ENCODE measurements at places on chromosomes 5 and 9.

- peak; percentile 14 for DNase-seq
Observed at GRCh38 chr5:91499943-91500531, 116.9 kb upstream of the ARRDC3 start.

- DNase-seq, result peak; percentile 2
Observed at GRCh38 chr5:136062366-136063274, 33.8 kb downstream of the TGFBI start.

DNA sequence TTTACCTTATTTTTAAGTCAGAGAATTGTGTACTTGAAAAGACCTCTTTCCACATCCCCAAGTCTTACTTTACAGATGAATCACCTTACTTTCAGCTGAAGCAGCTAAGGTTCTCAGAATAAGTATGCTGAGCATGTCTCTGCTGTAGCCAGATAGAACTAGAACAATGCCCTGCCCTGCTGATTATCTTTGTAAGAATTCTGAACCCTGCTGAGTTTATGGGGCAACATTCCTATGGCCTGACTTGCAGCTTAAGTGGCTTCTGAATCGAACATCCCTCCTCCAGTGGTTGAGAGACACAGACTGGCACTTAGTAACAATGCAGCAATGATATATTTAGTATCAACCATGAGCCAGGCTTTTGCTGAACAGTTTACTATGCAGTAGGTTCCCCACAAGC lies 592.0 kb upstream of the WWC1 start:
- no peak for DNase-seq

DNA sequence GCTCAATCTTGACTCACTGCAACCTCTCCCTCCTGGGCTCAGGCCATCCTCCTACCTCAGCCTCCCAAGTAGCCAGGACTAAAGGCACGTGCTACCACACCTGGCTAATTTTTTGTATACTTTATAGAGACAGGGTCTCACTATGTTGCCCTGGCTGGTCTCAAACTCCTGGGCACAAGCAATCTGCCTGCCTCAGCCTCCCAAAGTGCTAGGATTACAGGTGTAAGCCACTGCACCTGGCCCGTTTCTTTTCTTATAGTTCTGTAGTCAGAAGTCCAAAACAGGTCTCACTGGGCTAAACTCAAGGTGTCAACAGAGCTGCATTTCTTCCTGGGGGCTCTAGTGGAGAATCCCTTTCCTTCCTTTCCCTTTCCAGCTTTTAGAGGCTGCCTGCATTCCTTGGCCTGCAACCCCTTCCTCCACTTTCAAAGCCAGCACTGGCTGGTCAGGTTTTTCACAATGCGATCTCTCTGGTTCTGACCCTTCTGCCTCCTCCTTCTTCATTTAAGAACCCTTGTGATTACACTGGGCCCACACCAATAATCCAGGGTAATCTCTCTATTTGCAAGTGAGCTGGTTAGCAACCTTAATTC lies 16.3 kb downstream of the IRF1 start:
- DNase-seq, result no peak

DNA sequence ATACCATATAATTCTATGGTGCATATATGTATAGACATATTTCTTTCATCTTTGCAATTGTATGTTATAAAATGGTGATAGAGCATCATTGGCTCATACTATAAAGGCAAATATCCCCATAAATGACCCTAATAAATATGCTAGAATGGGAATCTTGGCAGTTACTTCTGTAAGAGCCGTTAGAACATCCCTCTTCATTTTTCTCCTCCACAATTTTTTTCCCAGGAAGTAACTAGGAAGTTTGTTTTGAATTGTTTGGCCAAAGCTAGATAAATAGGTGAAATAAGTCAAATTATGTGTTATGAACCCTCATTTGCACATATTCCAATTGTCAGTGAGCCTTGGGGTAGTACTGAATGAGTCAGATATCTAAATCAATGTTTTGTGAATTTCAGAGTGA lies 209.9 kb downstream of the ADAMTSL1 start:
- no peak for DNase-seq

DNA sequence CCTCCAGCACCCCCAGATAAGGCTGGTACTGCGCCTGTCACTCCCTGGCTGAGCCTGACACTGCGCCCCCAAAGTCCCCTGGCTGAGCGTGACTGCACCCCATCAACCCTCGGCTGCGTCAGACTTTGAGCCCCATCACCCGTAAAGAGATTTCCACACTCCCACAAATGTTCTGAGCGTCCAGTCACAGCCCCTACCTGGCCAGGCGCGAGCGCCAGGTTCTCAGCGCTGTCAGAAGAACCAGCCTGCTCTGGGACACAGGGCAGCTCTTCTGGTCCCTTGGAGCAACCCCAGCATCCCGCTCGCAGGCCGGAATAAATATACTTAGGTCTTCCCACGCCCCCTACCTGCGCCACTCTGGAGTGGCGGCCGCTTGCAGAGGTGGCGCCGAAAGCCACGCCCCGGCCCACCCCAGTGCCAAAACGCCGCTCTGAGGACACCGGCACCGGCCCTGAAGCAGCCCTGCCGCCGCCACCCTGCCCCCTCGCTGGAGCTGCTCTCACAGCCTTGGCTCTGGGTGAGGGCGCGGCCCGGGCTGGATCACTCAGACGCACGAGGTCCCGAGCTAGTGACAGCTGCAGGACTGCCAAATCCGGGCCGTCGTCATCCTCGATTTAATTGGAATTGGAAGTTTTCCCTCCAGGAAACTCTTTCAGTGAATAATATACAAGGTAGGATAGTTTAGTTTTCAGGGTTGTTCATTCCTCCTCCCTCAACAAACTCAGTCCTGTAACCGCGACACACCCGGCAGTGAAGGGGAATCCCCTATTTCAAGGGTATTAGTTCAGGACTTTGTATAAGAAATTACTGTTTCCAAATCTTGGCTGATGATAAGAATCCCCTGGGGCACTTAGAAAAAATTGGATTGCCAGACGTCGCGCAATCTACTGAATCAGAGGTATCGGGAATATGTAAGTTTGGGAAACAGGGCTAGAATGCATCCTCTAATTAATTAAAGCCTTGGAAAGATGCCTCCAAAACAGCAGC lies 1.2 kb upstream of the CEMIP2 start:
- DNase-seq, result peak; percentile 78

GRCh38 chr5:58048954-58049353 lies 410.9 kb downstream of the PLK2 start:
- DNase-seq, result no peak

DNA sequence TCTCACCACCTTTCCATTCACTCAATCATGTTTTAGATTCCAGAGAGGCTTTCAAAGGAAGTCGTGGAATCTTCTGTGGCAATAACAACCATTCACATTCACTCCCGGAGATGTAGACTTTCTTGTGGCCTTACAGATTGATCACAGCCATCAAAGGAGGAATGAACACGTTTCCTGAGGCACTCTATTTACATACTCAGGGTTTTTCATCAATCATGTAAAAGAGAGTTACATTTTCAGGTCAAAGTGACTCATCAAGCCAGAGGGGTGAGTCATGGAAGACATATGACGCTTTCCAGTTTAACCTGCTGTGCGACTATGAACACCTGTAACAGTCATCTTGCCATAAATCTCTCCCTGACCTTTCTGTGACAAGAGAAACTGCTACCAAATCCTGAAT lies 39.3 kb upstream of the RAD23B start:
- DNase-seq, result no peak

- DNase-seq, result no peak
Observed at GRCh38 chr5:132110930-132111329, 37.3 kb downstream of the CSF2 start.

- no peak for DNase-seq
Observed at GRCh38 chr5:119028575-119028974, 40.2 kb upstream of the DTWD2 start.

DNA sequence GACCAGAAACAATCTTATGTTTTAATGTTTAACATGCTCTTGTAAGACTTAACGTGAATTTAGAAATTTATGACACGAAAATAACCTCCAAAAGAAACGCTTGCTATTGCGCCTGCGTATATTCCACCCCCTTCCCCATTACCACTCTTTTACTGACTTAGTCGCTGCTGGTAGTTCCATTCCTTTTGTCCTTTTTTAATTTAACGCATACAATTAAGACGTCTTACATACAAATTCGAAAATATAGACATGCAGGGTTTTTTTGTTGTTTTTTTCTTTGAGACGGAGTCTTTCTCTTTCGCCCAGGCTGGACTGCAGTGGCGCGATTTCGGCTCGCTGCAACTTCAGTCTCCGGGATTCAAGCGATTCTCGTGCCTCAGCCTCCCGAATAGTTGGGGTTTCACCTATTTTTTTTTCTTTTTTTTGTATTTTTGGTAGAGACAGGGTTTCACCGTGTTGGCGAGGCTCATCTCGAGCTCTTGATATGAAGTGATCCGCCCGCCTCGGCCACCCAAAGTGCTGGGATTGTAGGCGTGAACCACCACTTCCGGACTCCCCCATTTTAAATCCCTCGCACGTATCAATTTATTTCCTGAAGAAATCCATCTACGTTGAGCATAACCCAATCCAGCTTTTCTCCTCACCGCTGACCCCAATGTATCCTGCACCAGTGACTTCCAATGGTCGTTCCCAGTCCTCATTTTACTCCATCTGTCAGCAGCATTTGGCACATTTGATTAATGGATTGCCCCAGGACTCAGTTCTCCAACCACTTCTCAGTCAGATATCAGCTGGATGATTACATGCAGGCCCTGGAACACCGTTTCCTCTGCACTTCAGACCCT lies 684 bp upstream of the MED7 start:
- peak; percentile 52 for DNase-seq

DNA sequence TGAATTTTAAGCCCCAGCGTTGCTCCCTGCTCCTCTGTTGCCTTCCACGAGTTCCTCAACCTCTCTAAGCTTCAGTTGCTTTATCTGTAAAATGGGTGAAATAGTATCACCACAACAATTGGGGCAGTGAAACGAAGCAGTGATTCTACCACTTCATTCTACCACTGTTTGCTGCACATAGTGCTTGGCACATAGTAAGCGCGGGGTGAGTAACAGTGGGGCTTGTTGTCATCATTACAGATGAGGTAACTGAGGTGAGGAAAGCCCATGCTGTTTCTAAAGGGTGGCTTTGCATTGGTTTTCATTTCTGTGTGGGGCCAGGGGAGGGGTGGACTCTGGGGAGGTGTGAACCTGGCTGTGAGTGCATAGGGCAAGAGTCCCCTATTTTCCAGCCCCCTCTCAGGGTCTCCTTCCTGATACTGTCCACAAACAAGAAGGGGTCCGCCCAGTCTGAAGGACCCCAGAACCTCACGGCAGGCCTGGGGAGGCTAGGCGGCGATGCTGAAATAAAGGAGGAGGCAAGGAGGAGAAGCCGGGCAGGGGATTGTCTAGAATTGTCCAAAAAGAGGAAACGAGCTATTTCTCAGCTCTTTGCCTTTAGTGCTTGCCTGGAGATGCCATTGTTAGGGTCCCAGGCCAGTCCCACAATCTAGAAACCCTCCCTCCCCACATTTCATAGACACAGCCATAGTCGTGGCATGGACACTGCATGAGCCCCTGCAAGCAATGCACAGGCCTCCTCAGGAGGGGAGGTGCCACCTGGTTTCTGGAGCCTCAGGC lies 65.6 kb downstream of the IL6ST start:
- DNase-seq, result no peak

GRCh38 chr5:132190161-132190817 lies 37.4 kb downstream of the P4HA2 start:
- DNase-seq, result peak; percentile 57

GRCh38 chr5:23332650-23333251 lies 174.7 kb upstream of the PRDM9 start:
- DNase-seq, result peak; percentile 57

DNA sequence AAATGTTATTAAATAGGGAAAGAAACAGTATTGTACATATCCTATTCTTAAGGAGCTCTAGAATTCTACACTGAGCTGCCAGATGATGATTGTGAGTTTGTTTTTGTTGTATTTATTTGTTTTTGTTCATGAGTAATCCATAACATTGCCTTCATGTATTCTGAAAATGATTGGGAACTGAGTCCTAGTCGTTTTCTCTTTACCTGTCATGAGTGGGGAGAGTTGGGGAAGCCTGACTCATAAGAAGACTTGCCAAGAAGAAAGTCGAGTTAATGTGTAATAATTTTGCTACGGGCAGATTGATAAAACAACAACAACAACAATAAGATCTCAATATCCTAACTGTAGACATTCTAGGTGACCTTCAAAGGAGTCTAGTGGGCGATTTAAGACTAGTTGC lies 103.8 kb downstream of the ANKRD55 start:
- DNase-seq, result no peak

- DNase-seq, result peak; percentile 62
Observed at GRCh38 chr5:138110266-138110963, 26.6 kb downstream of the WNT8A start.

DNA sequence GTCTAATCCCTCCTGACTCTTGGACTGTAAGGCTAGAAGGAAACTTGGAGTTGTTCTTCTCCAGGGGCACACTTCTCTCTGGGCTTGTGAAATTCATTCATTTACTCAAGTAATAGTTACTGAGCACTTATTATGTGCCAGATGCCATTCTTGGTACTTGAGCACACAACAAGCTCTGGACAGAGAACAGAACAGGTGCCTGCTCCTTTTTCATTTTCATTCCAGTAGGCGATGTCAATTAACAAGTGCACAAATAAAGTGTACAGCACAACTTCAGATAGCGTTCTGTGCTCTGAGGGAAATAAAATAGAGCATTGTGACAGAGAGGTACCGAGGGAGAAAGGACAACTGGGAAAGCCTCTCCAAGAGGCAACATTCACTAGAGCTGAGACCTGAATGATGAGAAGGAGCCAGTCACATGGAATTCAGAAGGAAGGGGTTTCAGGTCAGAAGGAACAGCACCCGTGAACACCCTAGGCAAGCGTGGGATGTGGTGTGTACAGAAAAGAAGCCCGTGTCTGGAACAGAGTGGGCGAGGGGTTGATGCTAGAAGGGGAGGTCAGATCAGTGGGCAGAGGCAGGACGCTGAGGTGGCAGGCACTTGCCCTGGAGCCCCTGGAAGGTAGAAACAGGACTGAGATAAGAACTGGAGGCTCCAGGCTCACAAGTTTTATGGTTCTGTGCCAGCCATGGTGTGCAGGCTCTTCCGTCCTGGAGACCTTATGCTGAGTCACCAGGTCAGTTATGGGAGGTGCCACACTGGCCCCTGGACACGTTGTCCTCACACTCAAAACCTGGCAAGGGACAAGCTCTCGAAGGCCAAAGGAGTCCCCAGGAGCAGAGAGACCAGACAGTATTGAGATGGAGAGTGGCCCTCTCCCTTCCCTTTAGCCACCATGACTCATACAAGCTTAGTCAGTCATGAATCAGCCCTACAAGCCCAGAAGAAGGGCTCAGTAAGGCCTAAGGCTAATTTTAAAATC lies 7.2 kb upstream of the ABLIM3 start:
- DNase-seq, result no peak

DNA sequence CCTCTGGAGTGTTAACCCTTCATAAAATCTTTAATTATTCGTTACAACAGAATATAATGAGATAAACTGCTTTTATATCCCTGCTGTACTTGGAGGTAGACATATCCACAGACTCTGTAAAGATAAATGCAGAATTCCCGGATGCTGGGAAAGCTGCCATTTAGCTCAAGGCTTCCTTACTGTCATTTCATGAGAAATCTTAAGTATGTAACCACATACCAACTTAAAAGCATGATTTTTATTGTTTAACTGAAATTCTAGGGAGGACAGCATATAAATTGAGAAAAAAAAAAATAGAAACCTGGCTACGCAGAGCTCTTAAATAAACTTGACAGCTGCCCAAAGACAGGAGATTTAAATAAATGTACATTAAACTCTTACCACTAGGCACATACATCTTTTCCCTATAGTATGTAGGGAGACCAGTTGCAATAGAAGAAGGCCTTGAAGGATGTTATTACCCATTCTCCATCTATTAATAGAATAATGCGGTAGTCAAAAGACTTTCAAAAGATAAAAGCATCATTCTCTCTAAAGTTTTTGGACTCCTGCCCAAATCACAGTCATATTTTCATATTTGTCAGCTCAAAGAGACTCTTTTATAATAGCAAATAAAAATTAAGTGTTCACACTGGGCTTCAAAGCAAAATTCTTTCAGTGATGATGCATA lies 373.8 kb downstream of the NDUFS4 start:
- no peak for DNase-seq
